ENCODE measurements at places on chromosomes 11 and 22.

GRCh38 chr11:48043111-48043990, 63.0 kb downstream of the PTPRJ start:
- DNase-seq, result no peak

DNA sequence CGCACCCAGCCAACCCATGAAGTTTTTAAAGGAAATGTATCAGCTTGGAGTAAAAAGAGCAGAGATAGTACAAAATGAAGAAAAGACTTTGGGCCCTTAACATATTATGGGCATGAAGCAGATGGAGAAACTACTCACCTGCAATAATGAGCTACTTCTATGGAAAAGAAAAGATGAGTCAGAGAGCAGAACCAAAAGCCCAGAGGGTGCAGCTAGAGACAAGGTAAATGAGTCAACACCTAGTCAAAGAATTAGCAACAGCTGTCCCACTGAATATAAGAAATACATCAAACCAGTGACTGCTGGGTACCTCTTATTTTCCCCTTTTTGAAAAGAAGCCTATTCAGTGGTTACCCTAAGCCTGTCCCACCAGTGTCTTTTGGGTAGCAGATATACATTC, 61.8 kb downstream of the RPL27A start:
- DNase-seq, result no peak

DNA sequence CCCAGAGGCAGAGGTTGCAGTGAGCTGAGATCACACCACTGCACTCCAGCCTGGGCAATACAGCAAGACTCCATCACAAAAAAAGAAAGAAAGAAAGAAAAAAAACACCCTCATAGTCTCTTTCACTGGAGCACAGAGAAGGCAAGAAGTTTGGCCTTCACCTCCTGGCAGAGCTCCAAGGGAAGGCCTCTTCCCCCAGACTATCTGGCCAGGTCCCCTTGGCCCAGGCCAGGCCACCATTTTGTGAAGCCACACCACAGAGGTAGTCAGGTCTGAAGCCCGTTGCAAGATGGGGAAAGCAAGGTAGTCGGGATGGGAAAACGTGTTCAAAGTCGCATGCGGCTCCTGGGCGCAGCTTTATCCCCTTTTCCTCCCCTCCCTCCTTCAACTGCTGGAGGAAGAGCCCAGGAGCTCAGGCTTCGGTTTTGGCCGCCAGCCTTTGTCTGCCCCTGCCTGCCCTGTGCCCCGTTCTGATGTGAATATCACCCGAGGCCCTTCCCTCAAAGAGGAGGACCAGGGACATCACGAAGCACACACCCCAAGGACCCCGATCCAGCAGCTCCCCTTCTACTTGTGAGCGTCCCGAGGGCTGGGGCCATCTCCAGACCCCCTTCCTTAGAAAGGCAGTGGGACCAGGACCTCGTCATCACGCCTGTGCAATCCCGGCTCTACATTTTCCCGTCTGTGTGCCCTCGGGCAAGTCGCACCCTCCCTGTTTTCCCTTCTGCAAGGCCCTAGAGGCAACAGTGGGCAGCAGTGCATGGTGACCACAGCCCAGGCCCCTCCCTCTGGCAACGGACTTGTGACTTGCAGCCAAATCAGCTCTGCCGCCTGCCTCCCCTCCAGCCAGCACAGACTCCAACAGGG, 17.7 kb downstream of the CABP7 start:
- no peak for DNase-seq

GRCh38 chr11:12950670-12951069, 58.4 kb upstream of the RASSF10 start:
- DNase-seq, result no peak

DNA sequence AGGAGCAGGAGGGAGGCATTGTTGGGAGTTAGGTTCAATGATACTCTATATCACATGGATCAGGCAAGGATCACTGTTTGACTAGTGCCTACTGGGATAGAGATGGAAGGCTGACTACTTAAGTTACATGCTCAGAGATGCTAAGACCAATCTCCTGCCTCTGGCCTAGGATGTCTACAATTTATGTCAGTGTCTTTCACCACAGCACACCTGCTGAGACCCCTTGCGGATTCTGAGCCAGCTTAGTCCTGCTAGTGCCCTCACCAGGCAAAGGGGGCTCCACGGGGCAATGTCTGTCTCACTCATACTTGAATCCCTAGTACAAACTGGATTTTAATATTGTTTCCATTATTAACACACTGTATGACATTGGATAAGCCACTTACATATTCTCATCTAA, 732.5 kb downstream of the DLG2 start:
- no peak for DNase-seq

- no peak for DNase-seq
Observed at GRCh38 chr22:49622241-49623105, 205.2 kb downstream of the BRD1 start.

GRCh38 chr11:80636999-80637398, 1196.2 kb upstream of the TENM4 start:
- no peak for DNase-seq

Measured in right lobe of liver (tissue), 6 donors.